ENCODE measurements at places on chromosomes 12 and 14. TPM values are rescaled to one million over a fixed set of nuclear protein-coding genes. Genes with fewer than 3 reads are reported as not detected.

Gene TM7SF3
- total RNA-seq = 335 TPM

Gene AQP2
- total RNA-seq = not detected

Gene KLHL33
- under 0.01 TPM for total RNA-seq

Gene PRB2
- not detected for total RNA-seq

Gene SDR39U1
- 10.8 TPM for total RNA-seq

Gene PPFIA2
- 2.2 TPM for total RNA-seq

Gene ABCC9
- total RNA-seq = 0.73 TPM

Gene C3AR1
- total RNA-seq = 4.8 TPM

Gene LRTM2
- total RNA-seq = not detected

Gene RBP5
- total RNA-seq = not detected

All from melanocyte of skin (primary cell).